ENCODE measurements at places on chromosomes 7 and 10. TPM values are rescaled to one million over a fixed set of nuclear protein-coding genes. Genes with fewer than 3 reads are reported as not detected.

The NPFFR1 gene
- total RNA-seq: 1.1 TPM

The TWIST1 gene
- not detected for total RNA-seq

The GALNT17 gene
- total RNA-seq: 7.1 TPM

The NEBL gene
- 106 TPM for total RNA-seq

The CREB5 gene
- 8.9 TPM for total RNA-seq

The ASIC3 gene
- 2.6 TPM for total RNA-seq

The ARMH3 gene
- total RNA-seq: 37.2 TPM

The FFAR4 gene
- 4.9 TPM for total RNA-seq

The ATG9B gene
- total RNA-seq: 0.17 TPM

The BRI3 gene
- total RNA-seq: 530 TPM

The DYDC2 gene
- not detected for total RNA-seq

The SEMA3D gene
- 13.6 TPM for total RNA-seq

The NCF1 gene
- 32.8 TPM for total RNA-seq

The VPS50 gene
- total RNA-seq: 30.2 TPM

The CDC14C gene
- total RNA-seq: not detected

The TAX1BP1 gene
- total RNA-seq: 109 TPM

The SLC26A3 gene
- total RNA-seq: not detected

The HYAL4 gene
- not detected for total RNA-seq

The SYT15 gene
- 45.4 TPM for total RNA-seq

The CALCR gene
- not detected for total RNA-seq

The TRIM73 gene
- total RNA-seq: 4.4 TPM

The FZD1 gene
- total RNA-seq: 25.7 TPM

The CCDC136 gene
- 3.1 TPM for total RNA-seq

The MYL10 gene
- total RNA-seq: not detected

The RBM20 gene
- total RNA-seq: 0.41 TPM

The STAG3 gene
- total RNA-seq: 2.3 TPM

The PAPOLB gene
- 0.38 TPM for total RNA-seq

The ZNF33B gene
- total RNA-seq: 31.5 TPM

The SFTPA1 gene
- 11,191 TPM for total RNA-seq

The ZNF239 gene
- total RNA-seq: 3.5 TPM

The LRMDA gene
- 20.0 TPM for total RNA-seq

The CCDC172 gene
- not detected for total RNA-seq

The CPA2 gene
- total RNA-seq: not detected

The CDK6 gene
- 22.4 TPM for total RNA-seq

The MYO3A gene
- 0.06 TPM for total RNA-seq

The VWDE gene
- total RNA-seq: 0.90 TPM

The IDI2 gene
- not detected for total RNA-seq

The SLC39A12 gene
- 0.29 TPM for total RNA-seq

The LIPF gene
- not detected for total RNA-seq

The FAM241B gene
- total RNA-seq: 5.2 TPM

The ADCY1 gene
- 3.9 TPM for total RNA-seq

The MRLN gene
- not detected for total RNA-seq

The OR2A7 gene
- 13.9 TPM for total RNA-seq

The SORCS1 gene
- 0.23 TPM for total RNA-seq

The PLCE1 gene
- 14.3 TPM for total RNA-seq

The FAM25A gene
- not detected for total RNA-seq

Measured in upper lobe of right lung (tissue), 1 donor.